ENCODE measurements at places on chromosomes 1 and 21.
A peak's percentile ranks its signal among the peaks of the same experiment; 100 is the strongest.

- no peak for DNase-seq
These were observed 2.1 kb upstream of the DENND2C start for GRCh38 chr1:114671939-114672275.

DNA sequence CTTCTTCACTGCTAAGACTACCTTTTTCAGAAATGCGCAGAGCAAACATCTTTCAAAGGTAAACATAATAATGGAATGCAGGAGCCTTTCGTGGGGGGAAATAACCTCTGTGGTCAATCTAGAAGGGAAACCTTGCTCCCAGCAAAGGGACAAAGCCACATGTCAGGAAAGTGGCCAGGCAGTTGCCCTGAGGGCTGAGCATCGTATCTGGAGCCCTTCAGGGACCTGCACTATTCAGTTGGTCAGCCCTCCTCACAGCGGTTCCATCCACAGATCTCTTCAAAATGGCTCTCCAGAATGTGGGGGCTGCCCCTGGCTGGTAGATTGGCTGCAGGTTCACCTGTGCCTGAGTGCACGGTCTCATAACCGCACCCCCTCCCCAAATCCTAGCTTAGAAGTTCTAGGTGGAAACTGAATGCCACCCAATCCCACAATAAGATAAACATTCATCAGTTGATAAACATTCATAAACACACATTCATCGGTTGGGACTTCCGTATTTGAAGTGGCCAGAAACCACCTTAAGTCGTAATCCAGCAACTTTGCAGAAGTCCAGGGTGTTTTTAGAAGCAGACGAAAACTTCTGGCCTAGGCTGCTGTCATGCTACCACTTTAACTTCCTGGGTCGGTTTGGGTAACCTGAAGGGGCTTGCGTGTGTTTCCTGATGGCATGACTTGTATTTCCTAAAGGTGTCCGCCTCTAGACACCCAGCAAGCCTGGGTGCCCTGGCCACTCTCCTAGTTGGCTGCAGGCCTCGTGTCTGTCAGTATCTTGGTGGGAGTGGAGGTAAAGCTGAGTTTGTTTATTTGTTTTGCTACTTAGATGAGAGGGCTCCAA is 50.5 kb downstream of the RASSF5 start:
- DNase-seq: no peak

DNA sequence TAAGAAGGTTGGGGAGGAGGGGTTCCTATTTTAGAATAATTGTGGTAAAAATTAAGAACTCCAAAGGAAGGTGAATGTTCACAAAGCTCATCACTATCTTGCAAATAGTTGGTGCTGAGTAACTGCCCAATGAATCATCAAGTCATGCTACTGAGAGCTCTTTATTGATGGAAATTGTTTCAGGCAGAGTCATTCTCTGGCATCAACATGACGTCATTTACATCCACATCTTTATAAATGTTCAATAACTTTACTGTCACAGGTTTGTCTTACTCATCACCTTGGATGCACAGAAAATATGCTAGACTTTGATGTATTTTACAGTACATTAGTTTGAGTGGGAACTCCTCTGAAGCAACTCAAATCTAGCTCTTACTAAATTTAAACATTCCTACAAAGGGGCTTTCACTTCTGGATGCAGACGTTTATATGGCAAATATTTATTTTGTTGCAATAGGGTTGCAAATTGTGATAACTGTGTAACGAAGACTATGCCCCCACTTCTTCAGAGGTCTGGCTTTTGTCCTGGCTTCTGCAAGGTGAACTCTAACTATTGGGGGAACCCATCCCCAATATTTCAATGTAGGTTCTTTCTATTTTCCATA is 273.7 kb upstream of the AJAP1 start:
- DNase-seq: peak; percentile 66

GRCh38 chr1:56052041-56052440 is 527.3 kb downstream of the PLPP3 start:
- DNase-seq: no peak

- DNase-seq: no peak
These were observed 507.1 kb upstream of the ZRANB2 start for GRCh38 chr1:71587961-71588360.

DNA sequence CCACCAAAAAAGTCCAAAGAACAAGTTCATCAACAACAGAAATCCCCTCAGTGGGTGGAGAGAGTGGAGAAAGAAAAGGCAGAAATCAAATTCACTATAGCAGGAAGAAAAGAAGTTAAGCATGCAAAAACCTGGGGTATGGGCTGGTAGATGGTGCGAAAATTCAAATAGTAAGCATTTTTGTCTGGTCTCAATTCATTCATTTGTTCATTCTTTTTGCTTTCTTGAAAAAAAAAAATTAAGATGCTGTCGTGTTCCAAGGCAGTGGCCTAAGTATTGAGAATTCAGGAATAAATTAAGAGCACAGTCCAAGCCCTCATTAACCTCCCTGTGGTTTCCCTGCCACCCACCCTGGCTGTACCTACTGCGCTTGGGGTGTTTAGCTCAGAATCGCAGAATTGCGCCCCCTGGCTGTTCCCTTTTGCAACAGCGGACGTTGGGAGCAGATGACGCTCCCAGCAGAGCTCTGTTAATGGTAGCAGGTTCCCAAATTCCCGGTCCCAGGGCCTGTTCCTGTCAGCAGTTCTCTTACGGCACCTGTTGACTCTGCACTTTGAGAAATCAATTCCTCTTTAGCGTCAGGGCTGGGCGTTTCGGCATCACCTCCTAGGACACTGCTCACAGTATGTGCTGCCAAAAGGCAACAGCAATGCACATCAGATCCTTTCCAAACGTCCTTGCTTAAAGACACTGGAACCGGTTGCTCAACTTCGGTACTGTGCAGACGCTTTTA is 34.0 kb upstream of the SSX2IP start:
- DNase-seq: no peak

GRCh38 chr1:207835958-207836357 is 75.0 kb downstream of the CD34 start:
- no peak for DNase-seq

DNA sequence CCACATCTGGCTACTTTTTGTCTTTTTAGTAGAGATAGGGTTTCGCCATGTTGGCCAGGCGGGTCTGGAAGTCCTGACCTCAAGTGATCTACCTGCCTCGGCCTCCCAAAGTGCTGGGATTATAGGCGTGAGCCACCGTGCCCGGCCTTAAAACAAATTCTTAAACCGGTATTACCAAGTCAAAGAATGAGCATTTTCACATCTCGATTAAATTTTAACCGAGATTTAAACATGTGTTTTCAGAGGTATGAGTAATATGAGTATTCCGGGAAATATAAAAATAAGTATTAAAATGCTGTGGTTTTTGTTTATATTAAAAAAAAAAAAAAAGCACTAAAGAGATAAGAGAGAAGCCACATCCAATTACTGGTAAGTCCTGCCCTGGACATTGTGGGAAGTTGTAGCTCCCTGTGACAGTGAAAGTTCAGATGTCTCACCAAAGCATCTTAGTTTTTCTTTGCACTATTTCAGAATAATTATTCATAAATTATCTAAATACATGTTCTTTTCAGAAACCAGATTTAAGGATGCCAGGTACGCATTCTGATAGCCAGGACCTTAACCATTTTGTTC is 24.9 kb downstream of the ZNF281 start:
- DNase-seq: no peak

DNA sequence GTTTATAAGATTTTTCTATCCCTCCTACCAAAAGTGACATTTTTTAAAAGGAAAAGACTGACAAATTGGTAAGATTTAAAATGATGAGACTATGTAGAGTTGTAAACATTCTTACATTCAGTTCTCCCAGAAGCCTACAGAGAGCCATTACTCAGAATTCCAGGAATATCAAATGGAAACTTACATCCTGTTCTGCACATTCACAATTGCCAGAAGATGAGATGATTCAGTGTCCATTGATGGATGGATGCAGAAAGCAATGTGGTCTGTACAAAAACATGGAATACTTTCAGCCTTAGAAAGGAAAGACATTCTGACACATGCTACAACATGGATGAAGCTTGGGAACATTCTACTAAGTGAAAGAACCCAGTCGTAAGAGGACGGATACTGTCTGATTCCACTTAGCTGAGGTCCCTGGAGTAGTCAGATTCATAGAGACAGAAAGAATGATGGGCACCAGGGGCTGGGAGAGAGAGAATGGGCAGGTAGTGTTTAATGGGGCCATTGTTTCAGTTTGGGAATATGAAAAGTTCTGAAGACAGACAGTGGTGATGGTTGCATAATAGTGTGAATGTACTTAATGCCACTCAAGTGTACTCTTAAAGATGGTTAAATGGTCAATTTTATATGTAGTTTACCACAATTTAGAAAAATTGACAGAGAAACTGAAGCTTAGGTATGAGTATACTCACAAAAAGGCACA is 16.6 kb downstream of the MX1 start:
- no peak for DNase-seq

DNA sequence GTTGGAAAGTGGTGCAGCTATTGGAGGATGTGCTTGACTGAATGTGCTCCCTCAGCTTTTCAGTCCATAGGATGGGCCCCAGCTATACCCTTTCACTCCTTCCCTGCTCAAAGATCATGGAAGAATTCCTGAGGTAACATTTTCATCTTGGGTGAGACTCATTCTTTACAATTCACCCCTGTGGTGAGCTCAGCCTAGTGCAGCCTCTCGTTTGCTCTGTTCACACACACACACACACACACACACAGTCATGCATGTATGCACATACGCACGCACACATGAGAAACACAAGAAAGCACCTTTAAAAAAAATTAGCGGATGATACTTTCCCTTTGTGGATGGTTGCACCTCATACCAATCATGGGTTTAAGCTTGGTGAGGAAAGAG is 25.8 kb downstream of the CCN1 start:
- no peak for DNase-seq

DNA sequence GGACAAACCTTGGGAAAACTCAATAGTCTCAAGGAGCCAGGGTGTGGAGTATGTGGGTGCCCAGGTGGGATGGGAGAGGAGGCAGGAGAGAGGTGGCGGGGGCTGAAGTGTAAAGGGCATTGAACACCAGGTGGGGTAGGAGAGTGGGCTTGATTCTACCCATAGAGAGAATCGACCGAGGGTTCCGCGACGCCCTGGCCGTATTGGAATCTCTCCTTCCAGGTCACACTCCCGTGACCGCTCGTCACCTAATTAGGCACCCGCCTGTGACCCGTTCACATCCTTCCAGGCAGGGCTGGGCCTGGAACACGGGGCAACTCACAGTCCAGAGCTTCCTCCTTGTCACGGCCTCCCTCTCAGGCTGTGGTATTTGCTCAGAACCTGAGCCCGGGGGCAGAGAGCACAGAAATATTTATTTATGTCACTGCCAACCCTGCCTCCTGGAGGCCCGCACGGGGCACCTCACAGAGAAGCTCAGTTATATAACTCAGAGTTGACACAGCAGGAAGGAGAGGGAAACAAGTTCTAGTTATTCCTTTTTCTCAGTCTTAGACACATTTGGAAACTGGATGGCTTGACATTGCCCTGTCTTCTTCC is 12.0 kb downstream of the NCMAP start:
- peak; percentile 33 for DNase-seq

DNA sequence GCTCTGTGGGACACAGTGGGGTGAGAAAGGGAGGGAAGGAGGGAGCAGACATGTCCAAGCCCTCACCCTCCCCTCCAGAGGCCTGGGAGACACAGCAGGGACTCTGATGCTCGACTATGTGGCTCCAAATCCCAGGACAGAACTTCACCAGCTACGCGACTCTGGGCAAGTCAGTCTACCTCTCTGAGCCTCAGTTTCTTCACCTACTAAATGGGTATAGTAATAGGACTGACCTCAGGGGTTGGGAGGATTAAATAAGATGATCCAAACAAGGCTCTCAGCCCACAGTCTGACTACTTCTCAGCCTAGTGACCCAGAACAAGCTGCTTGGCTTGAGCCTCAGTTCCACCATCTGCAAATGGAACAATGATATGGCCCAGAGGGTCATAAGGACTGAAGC is 19.6 kb downstream of the SDC3 start:
- no peak for DNase-seq

DNA sequence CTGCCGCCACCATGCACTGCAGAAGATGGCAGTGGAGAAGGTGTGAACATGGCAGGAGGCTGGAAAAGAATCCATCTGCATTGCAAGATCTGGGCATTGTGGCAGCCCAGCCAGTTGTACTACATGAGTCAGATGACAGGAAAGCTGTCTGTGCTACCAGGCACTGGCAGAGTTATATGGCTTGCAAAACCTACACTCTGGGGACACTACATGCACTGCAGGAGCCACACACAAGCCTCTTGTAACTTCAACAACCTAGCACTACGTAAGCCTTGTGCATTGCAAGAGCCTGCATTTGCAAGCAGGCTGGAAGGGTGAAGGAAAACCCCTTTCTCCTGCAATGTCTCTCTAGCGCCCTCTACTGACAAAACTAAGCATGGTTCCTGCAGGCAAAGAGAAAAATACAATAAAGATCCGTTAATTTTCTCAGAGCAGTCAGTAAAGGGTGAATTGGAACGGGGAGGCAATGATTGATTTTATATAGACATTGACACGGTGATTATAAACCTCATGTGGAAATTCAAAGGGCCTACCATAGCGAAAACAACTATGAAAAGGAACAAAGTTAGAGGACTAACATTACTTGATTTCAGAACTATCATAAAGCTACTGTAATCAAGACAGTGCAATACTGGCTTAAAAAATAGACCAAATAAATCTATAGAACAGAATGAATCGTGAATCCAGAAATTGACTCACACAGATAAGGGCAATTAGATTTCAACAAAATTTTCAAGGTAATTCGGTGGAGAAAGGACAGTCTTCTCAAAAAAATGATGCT is 26.2 kb upstream of the DYNLT5 start:
- peak; percentile 22 for DNase-seq

- peak; percentile 38 for DNase-seq
These were observed 4.5 kb downstream of the TNFSF4 start for GRCh38 chr1:173202424-173203145.

DNA sequence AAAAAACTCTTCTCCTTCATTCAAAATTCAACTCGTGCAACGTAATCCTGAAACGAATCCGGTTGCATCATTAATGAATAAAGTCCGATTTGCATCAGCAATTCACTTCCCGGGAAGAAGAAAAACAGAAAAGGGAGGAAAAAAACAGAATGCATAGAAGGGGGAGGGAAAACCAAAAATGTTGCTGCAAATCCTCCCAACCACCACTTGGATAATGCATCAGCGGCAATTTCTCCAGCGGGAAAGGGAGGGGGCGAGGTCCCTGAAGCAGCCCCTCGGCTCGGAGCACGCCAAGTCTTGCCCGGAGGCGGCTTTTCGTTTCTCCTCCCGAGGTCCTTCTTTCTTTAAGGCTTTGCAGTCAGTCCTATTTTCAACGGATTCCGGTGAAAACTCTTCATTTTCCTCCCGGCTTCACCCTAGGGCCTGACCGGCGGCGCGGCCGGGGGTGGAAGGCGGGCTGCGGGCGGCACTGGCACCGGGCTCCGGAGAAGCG is 723 bp downstream of the CDC42BPA start:
- peak; percentile 47 for DNase-seq

DNA sequence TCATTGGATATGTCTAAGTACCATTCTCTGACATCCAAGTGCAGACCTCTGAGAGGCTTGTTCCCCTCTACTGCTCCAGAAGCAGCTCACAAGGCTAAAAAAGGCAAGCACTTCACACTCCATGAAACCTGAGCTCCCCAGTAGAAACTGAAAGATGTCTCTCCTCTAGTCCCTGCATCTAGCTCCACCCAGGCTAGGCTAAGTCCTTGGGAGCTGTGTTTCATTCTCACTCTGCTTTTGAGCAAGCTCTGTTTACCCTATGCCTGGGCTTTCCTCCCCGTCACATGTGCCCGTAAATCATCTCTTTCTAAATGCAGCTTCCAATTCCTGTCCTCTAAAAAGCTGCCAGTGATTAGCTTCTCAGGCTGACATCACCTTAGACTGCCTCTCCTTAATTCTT is 39.0 kb downstream of the LRRC71 start:
- DNase-seq: peak; percentile 32

All from HTR-8/SVneo (cell line).